ENCODE measurements at places on chromosomes 11 and 22.

DNA sequence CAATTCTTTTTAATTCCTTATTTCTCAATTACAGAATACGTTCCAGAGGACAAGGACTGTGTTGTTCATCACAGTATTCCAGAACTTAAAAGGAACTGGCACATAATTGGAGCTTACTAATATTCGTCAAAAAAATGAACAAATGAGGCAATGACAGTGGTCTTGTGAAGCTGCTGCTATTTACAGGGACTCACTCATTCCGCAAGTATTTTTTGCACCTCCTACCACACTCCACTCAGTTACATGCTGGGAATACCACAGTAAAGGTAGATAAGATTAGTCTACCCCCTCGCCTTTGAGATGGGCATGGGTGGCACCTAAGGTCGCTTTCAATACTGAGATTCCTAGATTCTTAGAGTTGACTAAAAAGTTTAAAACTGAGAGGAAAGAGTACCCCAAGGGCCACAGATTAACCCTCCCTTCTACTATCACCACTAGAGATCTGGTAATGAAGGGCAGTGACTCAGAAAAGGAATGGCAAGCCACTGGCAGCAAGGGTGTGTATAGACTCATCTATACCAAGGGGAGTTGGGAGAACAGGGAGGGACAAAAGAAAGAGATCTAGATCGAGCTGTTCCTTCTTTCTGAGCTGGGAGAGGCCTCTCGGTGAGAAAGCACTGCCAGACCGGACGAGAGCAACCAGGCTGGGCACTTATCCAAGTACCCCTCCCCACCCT, 85.0 kb downstream of the RPL27A start:
- DNase-seq, result no peak

GRCh38 chr11:110491577-110492320, 62.0 kb downstream of the FDX1 start:
- no peak for DNase-seq

DNA sequence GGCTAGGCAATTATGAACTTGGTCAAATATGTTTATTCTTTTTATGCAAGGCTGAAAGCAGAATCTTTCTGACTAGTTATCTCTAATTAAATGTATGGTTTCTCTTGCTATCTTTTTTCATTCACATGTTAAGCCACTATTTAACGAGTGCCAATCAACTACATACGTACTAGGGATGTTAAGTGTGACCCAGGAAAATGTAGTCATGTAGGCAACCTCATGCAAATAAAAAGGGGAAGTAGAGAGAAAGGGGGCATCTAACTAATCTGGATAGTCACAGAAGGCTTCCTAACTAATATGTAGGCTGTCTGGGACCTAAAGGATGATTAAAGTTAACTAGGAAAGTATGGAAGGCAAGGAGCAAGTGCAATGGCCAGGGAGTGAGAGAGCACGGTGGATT, 23.5 kb downstream of the TBRG1 start:
- DNase-seq, result no peak

DNA sequence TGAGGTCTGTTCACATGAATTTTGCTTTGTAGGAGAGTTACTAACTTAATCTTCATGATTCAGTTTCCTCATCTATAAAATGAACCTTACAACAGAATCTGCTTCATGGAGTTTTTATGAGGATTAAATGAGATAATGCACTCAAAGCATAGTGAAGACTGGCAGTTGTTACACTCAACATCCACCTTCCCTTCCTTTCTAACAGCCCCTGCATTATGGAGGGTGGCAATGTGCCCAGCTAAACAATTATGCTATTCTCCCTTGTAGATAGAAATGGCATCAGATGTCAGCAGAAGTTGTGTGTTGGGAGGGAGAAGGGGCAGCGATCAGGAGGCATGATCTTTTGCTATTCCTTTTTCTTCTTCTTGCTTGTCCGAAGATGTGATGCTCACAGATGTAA, 6.5 kb downstream of the POU2AF1 start:
- DNase-seq, result no peak

GRCh38 chr22:49850959-49851802, 2.5 kb upstream of the ZBED4 start:
- DNase-seq, result no peak

- no peak for DNase-seq
Measured at GRCh38 chr11:58829786-58830185, 14.7 kb downstream of the GLYATL2 start.

- no peak for DNase-seq
Measured at GRCh38 chr11:85423316-85423715, 203.8 kb downstream of the DLG2 start.

GRCh38 chr11:69539416-69540117, 58.1 kb downstream of the LINC01488 start:
- no peak for DNase-seq

DNA sequence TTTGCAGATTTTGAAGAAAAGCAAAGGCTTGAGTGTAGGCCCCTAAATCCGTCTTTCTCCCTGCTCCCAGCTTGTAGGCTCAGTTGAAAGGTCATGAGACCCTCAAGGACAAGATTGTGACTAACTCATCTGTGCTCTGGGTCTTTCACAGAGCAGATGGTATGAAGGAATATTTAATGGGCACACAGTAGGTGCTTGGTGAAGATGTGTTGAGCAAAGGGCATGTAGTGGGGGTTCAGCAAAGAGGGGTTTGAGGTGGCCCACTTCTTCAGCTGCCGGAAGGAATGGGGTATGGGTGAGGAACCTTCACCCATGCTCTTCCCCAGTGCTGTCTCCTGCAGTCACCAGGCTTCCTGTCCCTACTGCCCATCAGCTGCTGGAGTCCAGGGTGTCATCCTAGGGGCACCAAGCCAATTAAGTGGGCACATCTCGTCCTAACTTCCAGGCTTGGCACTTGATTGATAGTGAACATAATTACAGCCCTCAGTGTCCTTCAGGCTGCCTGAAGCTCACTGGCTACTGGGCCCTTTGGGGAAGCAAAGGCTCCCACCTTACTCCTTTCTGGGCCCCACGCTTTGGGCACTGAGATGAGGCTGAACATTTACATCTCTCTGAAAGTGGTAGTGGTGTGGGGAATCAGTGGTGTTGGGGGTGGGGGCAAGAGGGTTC, 15.0 kb downstream of the DGAT2 start:
- DNase-seq, result no peak

- DNase-seq, result no peak
Measured at GRCh38 chr11:17154409-17155159, 53.2 kb downstream of the PIK3C2A start.

DNA sequence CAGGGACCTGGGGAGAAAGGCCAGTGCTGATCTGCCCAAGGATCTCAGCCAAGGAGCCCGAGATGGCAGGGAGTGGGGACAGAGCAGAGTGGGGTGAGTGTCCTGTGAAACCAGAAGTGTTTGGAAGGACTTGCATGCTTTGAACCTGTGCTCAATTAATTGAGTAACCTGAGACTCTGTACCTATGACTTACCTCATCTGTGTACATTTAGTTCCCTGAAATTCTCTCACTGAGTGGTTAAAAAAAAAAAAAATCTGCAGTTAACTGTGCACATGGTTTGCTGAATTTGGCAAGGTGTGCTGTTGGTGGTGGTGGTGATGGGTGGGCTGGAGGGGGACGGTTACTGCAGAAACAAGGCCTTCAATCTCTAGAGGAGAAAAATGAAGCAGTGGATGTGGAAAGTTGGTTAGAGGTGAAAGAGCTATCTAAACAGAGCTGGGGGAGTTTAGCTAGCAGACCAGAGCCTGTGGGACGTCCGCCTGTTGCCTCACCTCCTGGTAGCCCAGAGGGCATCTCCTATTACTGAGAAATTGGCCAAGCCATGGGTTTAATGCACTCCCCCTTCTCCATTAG, 8.3 kb upstream of the SORL1-AS1 start:
- DNase-seq, result no peak

- no peak for DNase-seq
Measured at GRCh38 chr11:74570266-74571061, 21.9 kb upstream of the POLD3 start.
